ENCODE measurements at places on chromosomes 6 and 20.

DNA sequence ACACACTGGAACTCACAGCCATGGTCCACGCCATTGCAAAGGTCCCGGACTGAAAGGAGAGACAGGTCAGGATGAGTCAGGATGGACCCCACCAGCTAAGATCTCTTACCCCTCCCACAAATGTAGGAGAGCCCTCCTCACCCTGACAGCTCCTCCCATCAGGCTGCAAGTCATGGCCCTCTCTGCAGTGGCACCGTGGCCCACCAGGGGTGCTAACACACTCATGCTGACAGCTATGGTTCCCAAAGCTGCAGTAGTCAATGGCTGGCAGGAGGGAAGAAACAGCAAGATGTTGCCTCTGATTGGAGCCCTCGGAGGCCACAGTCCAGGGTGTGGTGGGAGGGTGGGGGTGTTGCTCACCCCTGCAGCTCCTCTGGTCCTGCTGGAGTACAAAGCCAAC is 5.7 kb upstream of the RBPJL start:
- DNase-seq = no peak

- no peak for DNase-seq
Observed at GRCh38 chr6:74166849-74167248, 470.8 kb downstream of the CD109 start.

- DNase-seq = peak; percentile 96
Observed at GRCh38 chr6:37103169-37104039, 66.5 kb upstream of the PIM1 start.

- no peak for DNase-seq
Observed at GRCh38 chr6:119303164-119303887, 46.2 kb downstream of the MAN1A1 start.

GRCh38 chr20:52533401-52533800 is 341.8 kb upstream of the ZFP64 start:
- DNase-seq = no peak

DNA sequence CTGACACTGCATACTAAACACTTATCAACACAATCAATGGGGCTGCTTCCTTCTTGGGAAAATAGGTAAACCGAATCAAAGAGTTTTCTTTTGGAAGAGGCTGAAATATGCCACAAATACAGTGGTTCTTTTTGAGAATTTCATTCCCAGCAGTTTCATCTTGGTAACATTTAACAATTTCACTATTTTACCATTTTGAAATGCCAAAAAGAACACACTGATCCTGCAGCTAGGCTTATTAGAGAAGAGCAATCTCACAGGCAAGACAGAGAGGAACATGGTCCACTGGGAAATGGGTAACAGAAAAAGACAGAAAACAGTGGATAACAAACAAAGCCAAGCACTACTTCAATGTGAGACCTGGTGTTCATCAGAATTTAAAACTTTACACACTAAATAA is 2.5 kb downstream of the CNR1 start:
- no peak for DNase-seq

DNA sequence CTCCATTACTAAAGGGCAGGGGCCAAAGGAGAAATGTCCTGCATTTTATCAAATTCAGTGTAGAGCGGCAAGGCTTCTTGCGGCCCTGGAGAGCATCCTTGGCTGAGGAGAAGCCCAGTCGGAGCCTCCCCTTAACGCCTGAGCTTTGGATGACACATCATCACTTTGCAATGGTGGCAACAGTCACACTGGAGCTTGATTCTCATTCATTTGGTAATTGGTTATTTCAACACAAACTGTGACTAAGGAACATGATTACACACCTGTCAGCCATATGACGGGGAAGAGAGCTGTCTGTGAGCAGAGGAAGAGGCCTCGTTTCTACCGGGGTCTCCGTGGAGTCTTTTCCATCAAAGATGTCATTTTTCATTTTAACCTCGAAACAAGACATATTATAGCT is 81.4 kb downstream of the SOBP start:
- DNase-seq = no peak

GRCh38 chr6:35253249-35253648 is 6.3 kb upstream of the ZNF76 start:
- no peak for DNase-seq

- no peak for DNase-seq
Observed at GRCh38 chr6:161498359-161498758, 224.5 kb upstream of the AGPAT4 start.
